ENCODE measurements at places on chromosomes 16 and 17. TPM values are rescaled to one million over a fixed set of nuclear protein-coding genes. Genes with fewer than 3 reads are reported as not detected.
A peak's percentile ranks its signal among the peaks of the same experiment; 100 is the strongest.

The C1QTNF8 gene
- polyA plus RNA-seq, result not detected

The PARN gene
- polyA plus RNA-seq, result 14.9 TPM

The AOC3 gene
- polyA plus RNA-seq, result 23.6 TPM

The BAIAP3 gene
- polyA plus RNA-seq, result 0.64 TPM

The TP53TG3C gene
- polyA plus RNA-seq, result not detected

DNA sequence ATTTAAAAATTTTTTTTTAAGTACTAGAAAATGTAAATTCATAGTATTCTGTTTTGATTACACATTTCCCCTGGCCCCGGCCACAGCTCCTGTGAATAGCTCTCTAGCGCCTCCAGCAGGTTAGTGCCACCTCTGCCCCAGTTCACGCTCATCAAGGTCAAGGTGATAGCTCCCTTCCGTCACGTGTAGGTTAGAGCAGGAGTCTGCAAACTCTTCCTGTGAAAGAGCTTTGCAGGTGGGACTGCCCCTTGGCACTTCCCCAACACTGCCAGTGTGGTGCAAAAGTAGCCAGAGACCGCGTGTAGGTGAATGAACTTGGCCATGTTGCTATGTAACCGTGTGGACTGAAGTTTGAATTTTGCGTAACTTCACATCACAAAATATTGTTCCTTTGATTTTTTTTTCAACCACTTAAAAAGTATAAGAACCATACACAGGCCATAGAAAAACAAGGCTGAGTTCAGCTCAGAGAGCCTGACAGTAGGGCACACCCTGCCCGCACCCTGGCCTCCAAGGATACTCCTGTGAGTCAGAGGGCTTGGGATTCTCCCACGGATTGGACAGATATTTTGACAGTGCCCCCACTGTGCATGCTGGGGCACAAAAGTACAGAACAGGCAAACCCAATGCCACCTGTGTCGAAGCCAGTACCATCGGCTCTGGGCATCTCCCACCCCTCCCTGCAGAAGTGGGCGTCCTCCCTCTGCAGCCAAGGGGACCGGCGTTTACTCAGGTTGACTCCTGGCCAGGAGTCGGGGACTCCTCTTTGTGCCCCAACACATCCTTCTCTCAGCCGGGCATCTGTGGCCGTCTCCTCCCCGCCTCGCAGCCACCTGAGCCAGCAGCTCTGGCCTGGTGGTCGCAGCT lies 92.0 kb upstream of the CHMP6 start:
- DNase-seq, result no peak

DNA sequence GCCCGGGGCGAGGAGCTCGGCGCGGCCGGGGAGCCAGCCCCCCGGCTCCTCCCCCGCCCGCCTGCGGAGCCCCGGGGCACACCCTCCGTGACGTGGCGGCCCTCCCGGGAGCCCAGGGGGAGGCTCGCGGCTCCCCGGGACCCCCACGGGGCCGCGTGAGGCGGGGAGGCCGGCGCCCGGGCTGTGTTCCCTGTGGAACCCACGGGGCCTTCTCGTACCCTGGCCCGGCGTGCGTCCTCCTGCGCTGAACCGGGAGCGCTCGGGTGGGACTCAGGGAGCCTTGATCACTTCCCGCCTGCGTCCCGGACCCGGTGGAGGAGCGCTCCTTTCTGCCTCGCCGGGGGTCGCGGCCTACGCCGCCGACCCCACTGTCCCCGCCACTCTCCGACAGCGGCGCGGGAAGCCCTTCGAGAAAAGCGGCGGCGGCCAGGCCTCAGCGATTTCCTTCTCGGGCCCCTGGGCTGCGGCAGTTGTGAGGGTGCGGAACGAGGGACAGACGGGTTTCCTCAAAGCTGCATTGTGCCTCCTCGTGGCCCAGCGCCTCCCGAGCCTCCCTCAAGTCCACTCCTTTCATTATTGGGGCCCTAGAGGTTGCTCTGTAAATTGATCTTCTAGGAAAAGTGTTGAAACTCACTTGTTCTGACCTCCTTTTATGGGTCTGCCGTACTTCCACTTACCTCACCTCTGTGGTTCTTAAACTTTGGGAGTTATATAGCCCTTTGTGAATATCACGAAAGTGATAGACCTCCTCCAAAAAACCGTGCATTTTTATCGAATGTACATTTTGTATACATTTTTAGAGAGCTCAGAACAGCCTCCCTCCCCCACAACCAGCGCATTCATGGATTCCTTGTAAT lies 597 bp downstream of the LIG3 start:
- DNase-seq, result peak; percentile 91

DNA sequence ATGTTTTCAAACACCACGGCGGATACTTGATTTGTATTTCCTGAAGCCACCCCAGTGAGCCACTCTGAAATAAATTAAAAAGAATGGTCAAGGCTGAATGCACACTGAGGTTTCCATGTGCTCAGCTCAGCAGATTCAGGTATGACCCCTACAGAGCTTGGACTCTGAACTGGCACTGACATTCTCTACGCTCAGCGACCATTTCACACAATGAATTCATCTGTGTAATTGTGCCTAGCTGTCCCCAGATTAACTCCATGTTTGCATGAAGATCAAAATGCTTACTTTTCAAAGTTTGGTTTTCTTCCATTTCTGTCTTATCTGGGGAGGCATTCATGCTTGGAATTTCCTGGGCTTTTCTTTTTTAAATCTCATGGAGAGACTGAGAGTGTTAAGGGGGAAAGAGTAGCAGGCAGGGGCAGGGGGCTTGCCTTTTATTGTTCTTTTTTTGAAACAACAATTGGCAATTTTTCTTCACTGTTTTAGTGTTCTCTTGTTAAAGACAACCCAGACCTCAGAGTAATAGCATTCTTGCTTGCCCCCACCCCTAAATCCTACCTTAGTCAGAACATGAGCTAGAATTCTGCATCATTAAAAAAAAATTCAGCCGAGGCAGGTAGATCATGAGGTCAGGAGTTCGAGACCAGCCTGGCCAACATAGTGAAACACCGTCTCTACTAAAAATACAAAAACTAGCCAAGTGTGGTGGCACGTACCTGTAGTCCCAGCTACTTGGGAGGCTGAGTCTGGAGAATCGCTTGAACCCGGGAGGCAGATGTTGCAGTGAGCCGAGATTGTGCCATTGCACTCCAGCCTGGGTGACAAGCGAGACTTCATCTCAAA lies 85.5 kb upstream of the HNF1B start:
- DNase-seq, result no peak

- no peak for DNase-seq
Measured at GRCh38 chr16:53530741-53531140, 27.7 kb upstream of the AKTIP start.

- no peak for DNase-seq
Measured at GRCh38 chr17:70343114-70343513, 173.8 kb downstream of the KCNJ2 start.

GRCh38 chr16:7646821-7647500 lies 314.3 kb downstream of the RBFOX1 start:
- no peak for DNase-seq

GRCh38 chr17:6361733-6362132 lies 73.2 kb downstream of the AIPL1 start:
- DNase-seq, result peak; percentile 8

GRCh38 chr17:83025636-83026280 lies 53.7 kb upstream of the METRNL start:
- DNase-seq, result no peak

- no peak for DNase-seq
Measured at GRCh38 chr17:53792997-53793396, 29.7 kb upstream of the KIF2B start.

DNA sequence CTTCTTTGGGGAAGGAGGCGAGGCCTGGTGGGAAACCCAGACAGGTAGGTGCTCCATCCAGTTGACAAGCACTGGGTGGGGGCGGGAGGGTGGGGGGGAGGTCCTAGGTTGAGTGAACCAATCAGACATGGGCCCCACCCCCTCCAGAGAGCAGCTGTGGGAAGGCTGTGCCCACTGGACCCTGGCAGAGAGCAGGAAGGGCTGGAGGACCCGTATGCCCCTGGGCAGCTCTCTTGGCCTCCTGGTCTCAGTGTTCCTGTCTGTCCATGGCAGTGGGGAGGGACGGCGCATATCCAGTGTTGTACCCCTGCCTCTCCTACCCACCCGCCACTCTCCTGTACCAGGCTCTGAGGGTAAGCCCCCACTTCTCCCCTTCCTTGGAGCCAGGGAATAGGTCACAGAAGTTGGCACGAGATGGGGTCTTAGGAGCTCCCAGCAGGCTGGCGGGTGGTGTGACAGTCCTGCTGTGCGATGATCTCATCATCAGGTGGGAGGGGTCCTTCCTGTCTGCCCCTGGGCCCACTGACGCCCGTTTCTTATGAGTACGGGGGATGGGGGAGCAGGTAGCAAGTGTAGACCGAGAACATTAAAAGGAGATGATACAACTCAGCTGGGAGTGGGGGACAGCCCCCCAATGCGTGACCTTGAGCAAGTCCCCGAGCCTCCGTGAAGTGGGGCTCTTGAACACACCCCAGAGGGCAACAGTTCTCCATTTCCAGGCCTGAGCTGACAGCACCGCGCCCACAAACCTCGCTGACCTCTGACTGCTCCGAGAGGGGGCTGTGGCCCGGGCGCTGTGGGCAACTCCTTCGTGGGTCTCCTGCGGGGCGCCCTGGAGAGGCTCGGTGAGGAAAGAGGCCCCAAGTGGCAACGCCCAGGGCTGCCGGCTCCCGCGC lies 1.2 kb upstream of the ZFPM1 start:
- DNase-seq, result peak; percentile 48

- DNase-seq, result peak; percentile 79
Measured at GRCh38 chr16:85627526-85628264, 14.6 kb downstream of the GSE1 start.

- peak; percentile 33 for DNase-seq
Measured at GRCh38 chr17:63881935-63882601, at the start of gene GH2. Gene GH2 (minus strand): TSS chr17:63881944. CDS start chr17:63881801, 143 bp downstream.

All from muscle of leg (tissue), 16 donors.